ENCODE measurements at places on chromosomes 2 and 18.

DNA sequence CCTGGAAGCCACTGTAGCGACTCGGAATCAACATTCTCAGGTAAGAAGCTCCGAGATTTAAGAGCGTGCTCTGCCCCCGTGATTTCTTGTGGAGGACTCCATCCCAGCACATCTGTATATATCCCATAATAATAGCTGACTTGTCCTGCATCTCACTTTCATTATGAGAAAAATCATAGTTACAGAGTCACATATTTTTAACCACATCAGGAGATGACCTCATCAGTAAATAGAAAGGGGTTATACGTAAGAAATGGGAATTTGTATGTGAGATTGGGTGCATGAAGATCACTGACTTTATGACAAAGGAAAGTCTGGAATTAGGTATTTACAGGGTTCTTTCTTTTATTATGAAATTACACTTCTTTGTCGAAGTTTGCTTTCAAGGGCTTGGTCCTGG is 16.4 kb upstream of the TMEM18 start:
- no peak for DNase-seq

DNA sequence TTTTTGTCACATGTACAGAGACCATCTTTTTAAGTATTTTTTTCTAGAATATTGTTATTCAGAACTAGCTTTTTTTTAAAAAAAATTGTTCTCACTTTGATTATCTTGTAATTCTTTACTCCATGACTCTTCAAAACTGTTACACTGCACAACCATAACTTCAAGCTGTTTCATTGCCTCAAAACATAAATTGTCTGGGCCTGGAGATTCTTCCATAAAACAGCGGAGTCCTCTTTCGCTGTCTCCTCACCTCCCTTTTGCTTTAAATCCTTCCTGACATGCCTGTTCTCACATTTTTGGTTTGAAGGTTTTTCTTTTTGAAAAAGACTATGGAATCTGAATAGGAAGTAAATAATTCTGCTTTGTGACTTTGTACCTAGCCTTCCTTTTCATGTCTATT is 126.7 kb downstream of the GALNT3 start:
- DNase-seq = no peak

DNA sequence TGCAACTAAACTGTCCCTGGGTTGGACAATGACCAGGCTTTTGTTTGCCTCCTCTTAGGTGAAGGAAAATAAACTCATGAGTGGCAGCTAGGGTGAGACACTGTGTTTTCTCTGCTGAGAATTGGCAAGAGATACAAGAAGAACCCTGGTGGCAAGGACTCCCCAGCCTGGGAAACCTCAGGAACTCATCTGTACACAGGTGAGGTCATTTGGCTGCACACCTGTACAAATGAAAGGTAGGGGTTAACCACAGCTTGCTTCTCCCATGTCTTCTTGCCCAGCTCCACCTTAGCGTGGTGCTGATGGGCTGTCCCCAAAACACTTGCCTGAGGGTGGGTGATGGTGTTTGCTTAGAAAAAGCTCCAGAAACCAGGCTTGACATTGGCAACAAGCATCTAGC is 97.2 kb upstream of the FAM136A start:
- no peak for DNase-seq

DNA sequence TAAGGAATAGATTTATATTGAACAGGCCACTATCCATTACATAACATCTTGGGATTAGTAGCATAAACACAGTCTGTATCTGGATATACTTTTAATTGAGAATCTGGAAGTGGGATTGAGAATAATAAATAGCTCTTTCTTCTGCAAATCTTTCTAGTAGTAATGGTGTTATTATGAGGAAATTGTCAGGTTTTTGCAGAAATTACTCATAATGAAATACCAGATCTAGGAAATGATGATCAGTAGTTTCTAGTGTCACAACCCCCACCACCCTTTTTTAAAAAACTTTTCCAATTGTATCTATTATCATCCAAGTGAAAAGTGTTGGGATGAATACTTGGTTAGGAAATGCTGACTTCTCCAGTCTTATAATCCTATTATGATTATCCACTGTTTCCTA is 18.7 kb downstream of the NBEAL1 start:
- no peak for DNase-seq

DNA sequence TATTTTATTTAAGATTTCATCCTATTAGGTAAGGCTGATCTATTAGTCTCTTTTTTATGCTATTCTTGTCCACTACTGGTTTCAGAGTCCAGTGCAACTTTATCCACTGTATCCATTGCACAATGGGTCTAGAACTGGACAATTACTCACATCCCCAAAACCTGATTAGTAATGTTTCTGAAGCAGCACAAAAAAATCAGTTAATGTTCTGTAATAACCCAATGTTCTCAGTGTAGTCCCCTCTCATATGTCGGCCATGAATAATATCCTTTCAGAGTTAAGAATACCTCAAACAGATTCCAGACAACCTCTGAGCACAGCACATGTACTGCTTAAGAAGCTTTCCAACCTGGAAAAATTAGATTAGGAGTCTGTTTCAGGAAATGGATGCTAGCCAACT is 29.7 kb downstream of the MGAT4A start:
- no peak for DNase-seq

DNA sequence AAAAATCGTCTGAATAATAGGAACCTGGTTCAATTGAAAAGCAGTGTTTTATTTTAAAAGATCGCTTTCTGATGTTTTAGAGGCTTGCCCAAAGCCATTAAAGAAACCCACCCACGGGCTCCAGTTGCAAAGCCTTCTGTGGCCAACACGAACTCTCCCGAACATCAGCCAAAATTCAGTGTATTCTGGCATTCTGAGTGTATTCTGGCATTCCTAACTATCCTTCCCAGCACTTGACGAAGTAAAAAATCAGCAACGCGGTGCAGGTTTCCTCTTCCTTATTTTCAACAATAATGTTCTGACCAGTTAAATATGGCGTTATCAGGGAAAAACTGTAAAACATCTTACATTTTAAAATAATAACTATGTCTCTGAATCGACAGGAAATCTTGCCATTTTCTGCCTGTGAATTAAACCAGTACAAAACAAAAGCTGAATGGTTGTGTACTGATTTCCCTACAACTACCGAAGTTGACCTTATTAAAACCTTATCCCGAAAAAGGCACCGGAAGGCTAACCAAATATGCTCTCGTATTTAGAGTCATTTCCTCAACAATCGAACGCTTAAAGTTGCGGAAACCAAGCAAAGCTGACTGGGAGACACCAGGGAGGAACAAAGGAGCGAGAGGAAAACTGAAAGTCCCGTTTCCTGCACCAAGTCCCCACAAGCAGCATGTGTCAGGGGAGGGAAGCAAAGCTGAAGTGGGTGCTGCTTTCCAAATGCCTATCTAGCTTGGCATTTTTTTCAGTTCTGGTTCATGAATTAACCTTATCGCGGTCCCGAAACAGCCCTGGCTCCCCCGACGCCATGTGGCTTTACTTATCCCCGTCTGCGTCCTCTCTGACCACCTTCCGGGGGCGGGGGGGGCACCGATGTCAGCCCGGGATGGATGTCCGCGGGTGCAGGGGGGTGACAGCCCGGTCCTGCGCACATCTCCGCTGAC is 44.3 kb downstream of the ZNF516 start:
- DNase-seq = peak; percentile 13

GRCh38 chr2:74817304-74817675 is 16.6 kb upstream of the HK2 start:
- no peak for DNase-seq

DNA sequence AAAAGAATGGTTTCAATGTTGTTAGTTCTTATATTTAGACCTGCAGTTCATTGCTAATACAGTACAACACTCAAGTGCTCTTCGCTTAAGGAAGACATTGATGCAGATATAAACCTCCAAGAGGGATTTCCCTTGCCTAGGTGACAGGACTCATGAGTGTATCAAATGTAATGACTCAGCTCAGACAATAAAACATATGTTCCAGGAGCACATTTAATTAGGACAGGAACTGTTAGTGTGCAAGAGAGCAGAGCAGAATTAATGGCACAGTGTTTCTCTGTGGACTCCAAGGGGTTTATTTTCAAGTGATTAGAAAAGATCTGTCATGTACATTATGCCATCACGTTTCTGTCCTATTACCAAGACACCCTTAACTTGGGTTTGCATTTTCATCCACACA is 375.0 kb downstream of the LRRTM4 start:
- no peak for DNase-seq

GRCh38 chr2:9613291-9613690 is 17.5 kb downstream of the YWHAQ start:
- DNase-seq = no peak

DNA sequence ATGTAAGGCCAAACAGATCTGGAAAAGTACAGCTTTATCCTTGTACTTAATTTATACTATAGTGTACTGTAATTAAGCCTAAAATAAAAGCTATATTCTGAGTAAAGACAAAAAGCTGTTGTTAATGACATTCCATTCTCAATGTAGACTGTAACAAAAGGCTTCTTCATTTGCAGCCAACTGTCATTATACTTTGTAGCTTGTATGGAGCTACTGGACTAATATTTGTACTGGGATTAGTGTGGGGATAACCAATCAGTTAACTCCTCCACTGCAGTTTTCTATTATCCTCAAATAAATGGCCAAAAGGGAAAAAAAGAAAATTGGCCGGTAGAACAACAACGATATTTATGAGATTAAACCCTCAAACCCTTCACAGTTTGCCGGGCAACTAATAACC is 66.5 kb downstream of the STK39 start:
- DNase-seq = no peak

- no peak for DNase-seq
Measured at GRCh38 chr2:105409717-105410116, 10.9 kb upstream of the FHL2 start.

DNA sequence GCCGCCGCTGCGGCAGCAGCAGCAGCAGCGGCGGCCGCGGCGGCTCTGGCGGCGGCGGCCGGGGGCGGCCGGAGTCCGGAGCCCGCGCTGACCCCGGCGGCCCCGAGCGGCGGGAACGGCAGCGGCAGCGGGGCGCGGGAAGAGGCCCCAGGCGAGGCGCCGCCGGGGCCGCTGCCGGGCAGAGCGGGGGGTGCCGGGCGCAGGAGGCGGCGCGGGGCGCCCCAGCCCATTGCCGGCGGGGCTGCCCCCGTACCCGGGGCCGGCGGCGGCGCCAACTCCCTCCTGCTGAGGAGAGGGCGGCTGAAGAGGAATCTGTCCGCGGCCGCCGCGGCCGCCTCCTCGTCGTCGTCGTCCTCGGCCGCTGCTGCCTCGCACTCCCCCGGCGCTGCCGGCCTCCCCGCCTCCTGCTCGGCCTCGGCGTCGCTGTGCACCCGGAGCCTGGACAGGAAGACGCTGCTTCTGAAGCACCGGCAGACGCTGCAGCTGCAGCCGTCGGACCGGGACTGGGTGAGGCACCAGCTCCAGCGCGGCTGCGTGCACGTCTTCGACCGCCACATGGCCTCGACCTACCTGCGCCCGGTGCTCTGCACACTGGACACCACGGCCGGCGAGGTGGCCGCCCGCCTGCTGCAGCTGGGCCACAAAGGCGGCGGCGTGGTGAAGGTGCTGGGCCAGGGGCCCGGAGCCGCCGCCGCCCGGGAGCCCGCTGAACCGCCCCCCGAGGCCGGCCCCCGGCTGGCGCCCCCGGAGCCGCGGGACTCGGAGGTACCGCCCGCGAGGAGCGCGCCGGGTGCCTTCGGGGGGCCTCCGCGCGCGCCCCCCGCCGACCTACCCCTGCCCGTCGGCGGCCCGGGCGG is 646 bp downstream of the PHLPP1 start:
- DNase-seq = peak; percentile 68

- DNase-seq = no peak
Measured at GRCh38 chr2:108806371-108807113, 20.0 kb downstream of the CCDC138 start.

GRCh38 chr2:64062840-64063239 is 43.6 kb upstream of the VPS54 start:
- DNase-seq = peak; percentile 13

- DNase-seq = no peak
Measured at GRCh38 chr18:3877678-3878077, 427.7 kb downstream of the TGIF1 start.
